Foreskin keratinocyte (primary cell): ENCODE measurements at places on chromosomes 3 and 15.

DNA sequence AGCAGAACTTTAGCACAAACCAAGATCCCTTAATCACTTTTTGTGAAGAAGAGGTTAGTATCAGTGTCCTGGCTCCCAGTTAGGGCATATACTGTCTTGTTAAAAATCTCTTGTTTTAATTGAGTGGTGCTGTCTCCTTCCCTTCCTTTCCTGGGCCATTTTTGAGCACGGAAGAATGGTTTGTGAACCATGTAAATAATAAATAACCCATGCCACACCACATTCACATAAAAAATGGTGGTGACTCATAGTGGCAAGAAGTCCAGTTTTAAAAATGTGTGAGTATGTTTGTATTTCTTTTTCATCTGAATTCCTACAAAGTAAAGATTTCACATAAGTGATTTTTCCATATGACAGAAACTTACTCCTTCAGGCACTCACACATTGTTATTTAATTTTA lies 59.1 kb upstream of the SPRED1 start:
- DNase-seq: no peak

- DNase-seq: peak; percentile 59
Measured at GRCh38 chr3:124834723-124835718, 52.1 kb downstream of the ITGB5 start.

DNA sequence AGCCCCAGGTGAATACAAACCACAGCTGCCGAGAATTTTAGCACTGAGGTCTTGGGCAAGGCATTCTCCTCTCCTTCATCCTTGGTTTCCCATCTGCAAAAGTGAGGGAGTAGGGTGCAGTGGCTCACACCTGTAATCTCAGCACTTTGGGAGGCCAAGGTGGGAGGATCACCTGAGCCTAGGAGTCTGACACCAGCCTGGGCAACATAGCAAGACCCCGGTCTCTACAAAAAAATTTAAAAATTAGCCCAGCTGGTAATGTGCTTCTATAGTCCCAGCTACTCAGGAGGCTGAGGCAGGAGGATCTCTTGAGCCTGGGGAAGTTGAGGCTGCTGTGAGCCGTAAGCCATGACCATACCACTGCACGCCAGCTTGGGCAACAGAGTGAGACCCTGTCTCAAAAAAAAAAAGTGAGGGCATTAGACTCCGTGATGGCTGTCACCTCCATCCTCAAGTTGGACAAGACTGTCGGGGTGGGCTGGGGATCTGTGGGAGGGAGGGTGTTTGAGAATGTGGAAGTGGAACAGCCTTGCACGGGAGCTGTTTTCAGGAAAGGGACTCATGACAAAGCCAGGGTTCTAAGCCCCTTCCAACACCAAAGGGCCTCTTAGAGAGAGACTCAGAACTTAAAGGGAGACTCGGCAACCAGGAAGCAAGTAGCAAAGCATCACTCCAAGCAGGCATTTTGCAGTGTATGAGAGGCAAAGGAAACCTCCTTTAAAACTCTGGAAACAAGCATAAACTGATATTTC lies 46.0 kb upstream of the FURIN start:
- DNase-seq: no peak

GRCh38 chr15:48925714-48926223 lies 38.0 kb downstream of the SHC4 start:
- peak; percentile 93 for DNase-seq

- no peak for DNase-seq
Measured at GRCh38 chr3:157463816-157464215, 27.2 kb downstream of the PTX3 start.

DNA sequence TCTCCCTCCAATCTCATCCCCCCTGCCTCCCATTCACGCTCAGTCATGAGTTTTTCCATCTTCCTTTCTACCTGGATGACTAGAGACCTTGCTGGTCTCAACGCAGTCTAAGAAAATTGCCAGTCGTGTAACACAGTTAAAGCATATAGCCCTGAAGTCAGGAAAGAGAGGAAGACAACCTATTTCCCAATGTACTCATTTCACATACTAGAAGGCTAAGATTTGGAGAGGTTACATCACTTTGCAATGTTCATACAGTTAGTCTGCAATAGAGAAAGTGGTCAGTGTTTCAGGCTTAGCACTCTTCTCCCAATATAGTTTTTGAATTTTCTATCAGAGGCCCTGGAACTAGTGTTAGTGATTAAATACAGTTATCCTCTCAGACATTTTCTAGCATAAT lies 278.6 kb downstream of the EDEM1 start:
- DNase-seq: no peak

GRCh38 chr3:132417695-132418411 lies 551 bp downstream of the DNAJC13 start:
- peak; percentile 78 for DNase-seq

DNA sequence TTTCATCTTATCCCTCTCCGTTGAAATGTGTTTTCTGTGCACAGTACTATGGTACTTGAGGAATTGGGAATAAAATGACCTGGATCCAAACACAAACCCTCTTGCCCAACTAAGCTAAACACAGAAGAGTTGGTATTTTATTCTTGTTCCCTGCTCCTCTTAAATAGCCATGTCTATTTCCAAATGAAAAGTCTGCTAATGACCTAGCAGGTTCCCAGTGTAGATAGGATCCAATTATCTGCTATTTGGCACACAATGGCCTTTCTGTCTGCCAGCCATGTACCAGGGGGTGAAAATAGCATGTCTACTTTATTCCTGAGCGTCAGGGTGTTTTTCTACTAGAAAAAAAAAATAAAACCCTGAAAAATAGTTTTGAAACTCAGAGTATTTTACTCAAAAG lies 657.0 kb upstream of the NAALADL2 start:
- DNase-seq: no peak

DNA sequence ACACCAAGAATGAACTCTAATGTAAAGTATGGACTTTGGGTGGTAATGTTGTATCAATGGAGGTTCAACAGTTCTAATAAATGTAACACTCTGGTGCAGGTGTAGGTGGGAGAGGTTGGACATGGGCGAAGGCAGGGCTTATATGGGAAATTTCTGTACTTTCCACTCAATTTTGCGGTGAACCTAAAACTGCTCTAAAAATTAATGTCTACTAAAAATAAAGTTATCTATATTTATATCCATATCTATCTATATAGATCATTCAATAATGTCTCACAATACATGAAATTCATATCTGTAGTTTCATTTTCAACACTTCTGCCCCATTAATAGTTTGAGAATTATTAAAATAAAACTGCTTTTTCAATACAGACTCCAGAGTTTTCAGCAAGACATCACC lies 49.3 kb downstream of the CD200R1 start:
- no peak for DNase-seq

GRCh38 chr3:105842943-105843342 lies 25.9 kb downstream of the CBLB start:
- DNase-seq: no peak

- peak; percentile 18 for DNase-seq
Measured at GRCh38 chr15:27438403-27439375, 467.7 kb downstream of the GABRG3 start.
